ENCODE measurements at places on chromosomes 1 and 21.
A peak's percentile ranks its signal among the peaks of the same experiment; 100 is the strongest.

GRCh38 chr1:103424650-103425049, 100.8 kb upstream of the RNPC3 start:
- no peak for DNase-seq

DNA sequence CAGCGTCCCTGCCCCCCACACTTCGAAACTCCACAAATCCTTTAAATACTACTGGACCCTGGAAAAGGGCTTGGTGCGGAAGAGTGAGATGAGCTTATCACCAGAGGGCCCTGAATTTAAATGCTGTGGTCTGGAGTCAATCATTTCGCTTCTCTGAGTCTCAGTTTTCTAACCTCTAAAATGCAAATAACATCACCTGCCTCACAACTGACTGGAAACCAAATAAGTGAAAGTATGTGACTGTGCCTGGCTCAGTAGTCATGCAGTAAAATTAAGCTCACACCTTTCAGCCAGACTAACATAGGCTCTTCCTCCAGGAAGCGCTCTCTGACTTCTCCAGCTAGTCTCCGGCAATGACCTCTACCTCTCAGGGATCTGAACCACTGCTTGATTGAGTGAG, 4.2 kb downstream of the GJA4 start:
- DNase-seq: peak; percentile 35

DNA sequence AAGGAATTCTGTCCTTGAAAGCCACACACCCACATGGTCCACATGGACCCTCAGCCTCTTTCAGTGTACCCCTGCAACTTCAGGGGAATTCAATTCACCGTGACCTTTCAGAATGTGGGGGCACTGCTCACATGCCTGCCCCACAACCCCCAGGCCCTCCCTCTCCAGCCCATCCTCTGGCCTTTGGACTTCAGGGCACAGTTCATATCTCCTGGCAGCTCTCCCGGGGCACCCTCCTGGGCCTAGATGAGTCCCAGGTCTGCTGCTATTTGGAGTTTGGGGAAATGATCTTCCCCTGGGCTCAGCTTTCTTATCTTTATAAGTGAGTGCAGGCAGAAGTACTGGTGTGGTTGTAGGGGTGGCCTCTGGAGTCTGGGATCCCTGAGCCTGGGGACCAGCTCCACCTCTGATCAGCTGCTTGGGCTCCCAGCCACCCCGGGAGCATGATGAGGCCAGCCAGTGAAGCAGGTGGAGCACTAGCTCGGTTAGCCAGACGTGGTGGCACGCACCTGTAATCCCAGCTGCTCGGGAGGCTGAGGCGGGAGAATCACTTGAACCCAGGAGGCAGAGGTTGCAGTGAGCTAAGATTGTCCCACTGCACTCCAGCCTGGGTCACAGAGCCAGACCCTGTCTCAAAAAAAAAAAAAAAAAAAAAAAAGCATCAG, 15.8 kb downstream of the C1orf167 start:
- no peak for DNase-seq

DNA sequence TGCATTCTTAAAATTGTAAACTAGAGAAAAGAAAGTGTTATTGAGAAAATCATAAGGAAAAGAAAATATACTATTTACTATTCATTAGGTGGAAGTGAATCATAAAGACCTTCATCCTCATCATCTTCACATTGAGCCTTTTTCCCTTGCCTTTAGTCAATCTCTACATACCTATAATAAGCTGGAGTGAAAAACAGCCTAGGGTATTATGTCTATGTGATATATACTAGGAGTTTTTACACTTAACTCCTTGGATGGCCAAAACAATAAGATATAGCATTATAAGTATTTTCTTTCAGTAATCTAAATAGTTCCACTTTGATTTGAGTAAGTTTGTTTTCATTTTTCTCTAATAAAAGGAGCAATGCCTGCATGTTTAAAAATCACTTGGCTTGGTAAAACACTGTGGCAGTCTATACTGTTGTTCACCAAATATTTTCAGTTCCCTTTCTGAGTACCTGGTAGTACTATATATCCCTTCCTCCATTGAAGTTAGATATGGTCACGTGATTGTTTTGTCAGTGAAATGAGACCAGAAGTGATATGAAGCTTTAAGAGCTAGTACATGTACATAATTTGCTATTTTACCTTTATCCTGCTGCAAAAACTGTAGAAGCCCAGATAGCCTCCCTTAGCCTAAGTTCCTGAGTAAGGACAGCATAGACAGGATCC, 78.3 kb downstream of the CLEC20A start:
- DNase-seq: peak; percentile 17

GRCh38 chr21:15839601-15840000, 109.8 kb downstream of the USP25 start:
- DNase-seq: no peak

DNA sequence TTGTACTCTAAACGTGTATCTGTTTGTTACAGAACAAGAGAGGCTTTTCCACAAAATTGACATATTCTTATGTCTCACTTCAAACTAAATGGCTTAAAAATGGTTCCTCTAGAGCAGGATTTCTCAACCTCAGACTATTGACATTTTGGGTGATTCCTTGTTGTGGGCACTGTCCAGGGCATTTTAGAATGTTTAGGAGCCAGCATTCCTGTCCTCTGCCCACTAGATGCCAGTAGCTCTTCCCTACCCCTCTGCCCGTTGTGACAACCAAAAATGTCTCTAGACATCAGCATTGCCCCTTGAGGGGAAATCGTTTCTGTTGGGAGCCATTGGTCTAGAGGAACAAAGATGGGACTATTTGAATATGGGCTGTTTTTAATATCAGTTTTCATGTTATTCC, 17.3 kb downstream of the SMAP2 start:
- no peak for DNase-seq

GRCh38 chr1:36889478-36890226, 144.7 kb downstream of the GRIK3 start:
- DNase-seq: no peak

- peak; percentile 20 for DNase-seq
These were observed 88.4 kb downstream of the SDCCAG8 start for GRCh38 chr1:243343970-243344937.

DNA sequence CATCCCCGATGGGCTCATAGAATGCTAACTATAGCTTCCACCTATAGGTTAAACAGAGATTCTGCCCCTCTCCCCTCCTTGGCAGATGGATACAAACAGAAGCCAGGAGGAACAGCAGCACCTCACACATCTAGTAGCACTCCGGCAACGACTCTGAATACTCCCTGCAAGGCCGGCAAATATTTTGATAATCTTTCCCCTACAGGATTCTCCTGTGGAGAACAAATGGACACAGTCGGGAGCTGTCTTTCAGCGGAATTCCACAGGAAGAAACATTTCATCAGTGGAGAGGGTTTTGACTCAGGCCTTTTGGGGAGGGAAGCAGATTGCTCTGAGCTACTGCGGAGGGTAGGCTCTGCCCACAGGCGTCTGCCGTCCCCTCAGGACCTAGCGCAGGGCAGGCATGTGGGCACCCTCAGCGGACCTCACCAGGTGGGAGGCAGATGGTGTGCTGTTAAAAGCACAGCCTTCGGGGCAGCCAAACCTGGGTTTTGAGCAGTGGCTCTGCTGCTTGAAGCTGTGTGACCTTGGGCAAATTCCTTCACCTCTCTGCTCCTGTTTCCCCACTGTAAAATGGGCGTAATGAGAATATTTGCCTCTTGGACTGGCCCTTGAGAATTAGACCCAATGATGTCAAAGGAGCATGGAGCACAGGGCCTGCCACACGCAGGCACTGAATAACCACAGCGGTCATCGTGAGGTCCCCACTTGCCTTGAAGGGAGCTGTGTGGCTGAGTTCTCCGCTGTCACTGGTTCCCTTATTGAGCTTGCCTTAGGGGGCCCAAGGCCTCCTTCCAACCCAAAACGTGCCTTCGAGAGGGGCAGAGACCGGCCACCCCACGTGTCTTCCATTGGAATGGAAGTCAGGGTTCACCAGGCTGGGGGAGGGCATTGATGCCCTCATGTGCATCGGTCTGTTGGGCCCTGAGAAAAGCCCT, 19.2 kb upstream of the BCAR3 start:
- DNase-seq: no peak

DNA sequence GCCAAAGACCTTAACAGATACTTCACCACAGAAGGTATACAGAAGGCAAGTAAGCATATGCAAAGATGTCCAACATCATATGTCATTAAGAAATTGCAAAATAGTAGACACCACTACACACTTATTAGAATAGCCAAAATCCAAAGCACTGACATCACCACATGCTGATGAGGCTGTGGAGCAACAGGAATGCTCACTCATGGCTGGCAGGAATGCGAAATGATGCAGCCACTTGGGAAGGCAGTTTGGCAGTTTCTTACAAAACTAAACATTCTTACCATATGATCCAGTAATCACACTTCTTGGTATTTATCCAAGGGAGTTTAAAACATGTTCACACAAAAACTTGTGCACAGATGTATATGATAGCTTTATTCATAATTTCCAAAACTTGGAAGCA, 261.2 kb upstream of the AJAP1 start:
- no peak for DNase-seq

GRCh38 chr1:5466487-5466886, 525.7 kb downstream of the NPHP4 start:
- no peak for DNase-seq

- DNase-seq: no peak
These were observed 163.6 kb downstream of the CAMTA1 start for GRCh38 chr1:6948861-6949260.

DNA sequence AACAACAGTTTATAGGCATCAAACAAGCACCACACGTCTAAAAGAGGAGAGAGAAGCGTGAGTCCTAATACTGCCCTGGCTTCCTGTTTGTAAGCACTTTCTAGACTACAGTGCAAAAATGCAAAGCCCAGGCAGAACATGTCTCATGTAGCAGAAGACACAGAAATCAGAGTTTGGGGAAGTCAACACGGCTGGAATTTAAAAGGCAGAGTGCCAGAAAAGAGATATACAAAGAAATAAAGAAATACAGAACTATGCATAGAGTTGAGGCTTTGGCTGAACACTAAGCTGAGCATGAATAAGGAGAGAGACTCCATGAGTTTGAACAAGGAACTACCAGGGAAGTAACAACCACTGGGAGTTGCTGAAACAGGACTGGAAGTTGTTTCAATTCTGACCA, 566.6 kb upstream of the NR5A2 start:
- peak; percentile 2 for DNase-seq

- peak; percentile 73 for DNase-seq
These were observed at the start of gene LCK for GRCh38 chr1:32250893-32251716. Gene LCK (plus strand): TSS chr1:32251265. CDS start chr1:32274330, 23,065 bp downstream.

DNA sequence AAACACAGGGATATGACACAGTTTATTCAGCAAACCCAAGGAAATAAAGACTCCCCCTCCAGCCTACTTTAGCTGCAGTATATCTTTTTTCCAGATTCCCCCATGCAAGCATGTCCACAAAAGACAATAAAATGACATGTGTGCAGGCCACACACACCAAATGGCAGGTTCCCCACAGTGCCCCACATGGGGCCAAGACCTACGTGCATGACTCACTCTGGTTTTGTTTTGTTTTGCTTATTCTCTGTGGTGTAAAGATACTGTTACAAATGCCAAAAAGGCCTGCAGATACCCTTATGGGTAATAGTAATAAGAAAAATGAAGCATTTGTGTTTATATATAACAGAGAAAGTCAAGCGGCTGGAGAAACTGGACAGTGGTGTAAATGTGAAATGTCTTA, 71.6 kb downstream of the RD3 start:
- no peak for DNase-seq

DNA sequence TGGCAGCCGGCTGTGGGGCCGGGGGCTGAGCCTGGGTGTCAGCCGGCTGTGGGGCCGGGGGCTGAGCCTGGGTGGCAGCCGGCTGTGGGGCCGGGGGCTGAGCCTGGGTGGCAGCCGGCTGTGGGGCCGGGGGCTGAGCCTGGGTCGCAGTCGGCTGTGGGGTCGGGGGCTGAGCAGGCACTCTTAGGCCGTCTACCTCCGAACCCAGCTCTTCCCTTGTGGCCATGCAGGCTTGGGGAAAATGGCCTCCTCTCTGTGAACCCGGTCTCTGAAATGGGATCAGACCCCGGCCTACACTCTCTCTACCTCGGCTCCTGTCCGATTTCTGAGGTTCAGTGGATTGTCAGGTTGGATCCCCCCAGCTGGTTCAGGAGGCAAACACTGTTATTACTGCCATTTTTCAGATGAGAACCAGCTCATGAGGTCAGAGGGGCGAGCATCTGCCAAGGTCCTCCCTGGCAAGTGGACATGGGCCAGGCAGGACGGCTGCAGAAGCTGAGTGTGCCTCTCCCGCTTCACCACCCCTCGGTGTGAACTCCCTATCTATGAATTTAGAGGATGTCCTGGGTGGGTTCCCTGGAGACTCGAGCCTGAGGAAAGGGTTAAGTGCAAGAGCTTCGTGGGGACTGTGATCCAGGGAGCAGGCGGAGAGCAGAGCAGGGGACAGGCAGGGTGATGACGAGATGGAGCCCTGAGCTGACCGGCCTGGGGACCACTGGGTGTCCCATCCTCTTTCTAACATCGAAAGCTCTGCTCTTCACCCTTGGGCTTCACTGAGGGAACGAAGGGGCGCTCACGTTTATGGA, 10.9 kb upstream of the COL18A1 start:
- no peak for DNase-seq

GRCh38 chr1:39666772-39667171, 5.1 kb downstream of the NT5C1A start:
- DNase-seq: no peak

DNA sequence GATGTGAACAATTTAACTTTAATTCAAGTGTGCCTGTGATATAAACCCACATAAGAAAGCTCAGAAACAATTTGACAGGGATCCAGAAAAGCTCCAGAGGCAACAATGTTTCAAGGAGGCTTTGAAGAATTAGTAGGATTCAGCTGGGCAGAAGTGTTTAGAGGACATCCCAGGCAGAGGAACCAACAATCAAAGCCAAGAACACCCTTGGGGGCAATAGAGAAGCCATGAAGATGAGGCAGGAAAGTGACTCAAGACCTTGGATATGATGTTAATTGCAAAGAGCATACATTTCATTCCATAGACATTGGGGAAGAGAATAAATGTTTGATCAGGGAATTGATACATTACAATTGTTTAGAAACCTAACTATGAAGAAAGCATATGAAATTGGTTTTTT, 280.3 kb downstream of the LTN1 start:
- DNase-seq: no peak

DNA sequence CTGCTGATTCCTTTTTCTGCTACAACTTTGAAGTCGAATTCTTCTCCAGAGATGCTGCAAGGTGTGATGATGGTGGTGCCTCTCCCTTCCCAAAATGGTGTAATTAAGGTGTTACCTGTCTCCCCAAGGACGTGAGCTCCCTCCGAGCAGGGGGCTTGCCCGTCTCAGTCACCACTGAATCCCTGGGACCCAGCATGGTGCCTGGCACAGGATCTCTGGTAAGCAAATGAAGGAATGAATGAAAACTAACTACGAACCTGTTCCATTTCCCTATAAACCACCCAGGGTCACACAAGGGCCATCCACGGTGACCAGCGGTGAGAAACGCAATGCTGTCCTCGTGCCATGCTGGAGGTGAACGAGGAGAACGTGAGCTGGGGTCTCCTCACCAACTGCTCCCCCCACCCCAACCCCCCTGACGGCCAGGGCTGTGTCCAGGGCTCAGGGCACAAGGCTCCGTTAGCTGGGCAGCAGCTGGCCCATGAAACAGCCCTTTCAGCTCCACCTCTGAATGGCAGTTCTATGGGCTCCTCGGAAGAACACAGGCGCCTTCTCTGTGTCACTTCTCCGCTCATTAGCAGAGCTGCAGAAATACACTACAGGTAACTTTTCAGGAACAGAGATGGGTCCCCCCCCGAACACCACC, 2.2 kb upstream of the MATN1 start:
- DNase-seq: no peak
